ENCODE measurements at places on chromosomes 4 and X.

GRCh38 chrX:13092455-13092941 lies 48.1 kb upstream of the FAM9C start:
- DNase-seq = no peak

DNA sequence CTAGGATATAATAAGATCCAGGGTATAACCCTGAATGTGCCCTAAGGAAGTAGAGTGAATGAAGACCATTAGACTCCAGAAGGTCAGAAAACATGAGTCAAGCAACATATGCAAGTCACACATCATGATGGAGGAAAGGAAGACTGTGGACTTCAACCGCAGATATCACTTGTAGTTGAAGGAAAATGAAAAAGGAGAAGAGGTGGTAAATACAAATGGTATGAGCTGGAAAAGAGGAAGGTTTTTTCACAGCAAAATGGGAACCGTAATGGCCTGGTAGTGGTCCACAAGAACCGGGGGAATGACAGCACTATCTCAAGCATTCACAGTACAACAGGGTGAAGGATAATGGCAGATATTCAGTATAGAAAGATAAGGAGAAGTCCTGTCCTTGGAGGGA lies 5.2 kb upstream of the SCFD2 start:
- DNase-seq = no peak

DNA sequence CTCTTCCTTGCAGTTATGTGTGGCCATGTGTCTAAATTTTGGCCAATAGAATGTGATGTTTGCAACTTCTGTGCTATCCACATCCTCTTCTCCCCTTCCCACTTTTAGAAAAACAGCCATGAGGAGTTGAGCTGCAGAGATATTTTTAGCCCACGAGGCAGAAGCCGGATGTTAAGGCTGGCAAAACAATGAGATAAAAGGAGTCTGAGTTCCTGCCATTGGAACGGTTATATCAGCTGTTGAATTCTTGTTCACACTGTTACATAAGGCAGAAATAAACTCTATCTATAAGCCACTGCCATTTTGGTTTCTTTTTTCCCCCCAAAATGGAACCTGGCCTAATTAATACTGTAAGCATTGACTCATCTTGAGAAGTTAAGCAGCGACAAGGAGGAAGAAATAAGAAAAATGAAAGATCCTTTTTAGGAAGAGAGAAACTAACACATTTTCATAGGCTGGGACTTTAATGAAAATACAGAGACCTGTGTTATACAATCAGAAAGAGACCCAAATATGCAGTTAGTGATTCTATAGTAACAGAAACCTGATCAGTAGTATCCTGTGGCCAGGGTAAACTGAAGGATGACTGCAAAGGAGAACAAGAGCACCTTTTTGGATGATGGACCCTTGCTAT lies 200.5 kb downstream of the INPP4B start:
- DNase-seq = no peak

DNA sequence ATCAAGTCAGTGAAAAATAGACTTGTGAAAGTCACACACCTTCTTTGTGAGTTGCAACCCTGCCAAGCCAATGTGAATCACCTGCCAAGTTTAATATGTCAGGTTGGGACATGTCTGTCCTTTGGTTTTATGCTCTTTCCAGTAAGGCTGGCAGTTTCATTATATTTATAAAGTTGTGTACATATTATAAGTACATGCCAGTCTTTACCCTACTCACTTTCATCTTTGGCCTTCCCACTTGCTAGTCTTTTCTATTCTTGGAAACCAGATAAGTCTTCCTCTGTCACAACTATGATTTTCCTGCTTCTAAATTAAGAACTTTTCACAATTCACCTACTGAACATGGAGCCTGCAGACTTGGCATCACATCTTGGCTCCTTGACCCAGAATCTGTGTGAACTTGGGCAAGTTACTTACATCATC lies 680.7 kb upstream of the BOD1L1 start:
- DNase-seq = no peak

DNA sequence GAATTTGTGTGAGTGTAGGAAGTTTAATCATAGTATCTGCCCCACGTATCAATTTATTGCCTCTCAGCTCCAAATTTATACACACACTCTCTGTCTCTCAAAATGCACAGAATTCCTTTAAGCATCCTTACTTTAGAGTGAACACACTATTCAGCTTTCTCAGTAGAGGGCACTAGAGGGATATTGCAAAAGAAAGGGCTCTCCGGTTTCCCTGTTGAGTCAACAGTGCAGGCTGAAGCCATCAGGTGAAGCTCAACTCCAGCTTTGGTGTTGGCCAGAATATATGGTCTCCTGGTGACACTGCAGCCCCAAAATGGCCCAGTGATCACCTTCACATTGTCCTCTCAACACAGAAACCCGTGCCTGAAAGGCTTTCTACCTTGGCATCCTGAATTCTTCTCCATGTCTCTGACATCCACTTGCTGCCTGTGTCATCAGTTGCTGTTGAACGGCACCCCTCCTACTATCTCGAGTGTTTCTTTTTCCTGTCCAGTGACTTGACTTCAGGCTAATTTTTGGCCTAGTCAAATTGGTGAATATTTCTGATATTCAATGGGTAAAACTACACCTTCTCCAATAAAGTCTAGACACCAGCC lies 670.5 kb downstream of the GABRG1 start:
- DNase-seq = no peak

- DNase-seq = no peak
These were observed 107.7 kb downstream of the BLTP1 start for GRCh38 chr4:122259849-122260248.

DNA sequence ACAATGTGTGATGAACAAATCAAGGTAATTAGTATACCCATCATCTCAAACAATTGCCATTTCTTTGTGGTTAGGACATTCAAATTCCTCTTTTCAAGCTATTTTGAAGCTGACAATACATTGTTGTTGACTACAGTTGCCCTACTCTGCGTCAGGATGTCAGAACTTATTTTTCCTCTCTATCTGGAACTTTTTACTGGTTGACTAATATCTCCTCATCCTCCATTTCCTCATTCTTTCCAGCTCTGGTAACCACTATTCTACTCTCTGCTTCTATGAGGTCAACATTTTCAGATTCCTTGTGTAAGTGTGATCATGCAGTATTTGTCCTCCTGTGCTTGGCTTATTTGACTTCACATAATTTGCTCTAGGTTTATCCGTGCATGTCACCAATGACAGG lies 240.5 kb upstream of the HS3ST1 start:
- DNase-seq = no peak

GRCh38 chr4:159899596-159899995 lies 796.7 kb downstream of the RAPGEF2 start:
- no peak for DNase-seq

DNA sequence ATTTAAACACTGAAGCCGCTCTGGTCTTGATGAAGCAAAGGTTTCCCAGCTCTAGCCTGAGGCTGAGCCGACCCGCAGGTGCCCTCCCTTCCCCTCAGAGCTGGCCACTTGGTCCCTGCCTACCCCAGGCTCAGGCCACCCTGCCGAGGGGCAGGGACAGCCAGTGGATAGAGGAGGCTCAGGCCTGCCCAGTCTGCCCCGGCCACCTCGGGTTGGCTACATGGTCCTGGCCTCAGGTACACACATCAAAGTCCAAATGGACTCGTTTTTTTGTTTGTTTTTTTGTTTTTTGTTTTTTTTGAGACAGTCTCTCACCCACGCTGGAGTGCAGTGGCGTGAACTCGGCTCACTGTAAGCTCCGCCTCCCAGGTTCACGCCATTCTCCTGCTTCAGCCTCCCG lies 23.8 kb downstream of the TACC3 start:
- no peak for DNase-seq

Measured in cortex of kidney (tissue), 1 donor.